ENCODE measurements at places on chromosomes 12 and 14.

DNA sequence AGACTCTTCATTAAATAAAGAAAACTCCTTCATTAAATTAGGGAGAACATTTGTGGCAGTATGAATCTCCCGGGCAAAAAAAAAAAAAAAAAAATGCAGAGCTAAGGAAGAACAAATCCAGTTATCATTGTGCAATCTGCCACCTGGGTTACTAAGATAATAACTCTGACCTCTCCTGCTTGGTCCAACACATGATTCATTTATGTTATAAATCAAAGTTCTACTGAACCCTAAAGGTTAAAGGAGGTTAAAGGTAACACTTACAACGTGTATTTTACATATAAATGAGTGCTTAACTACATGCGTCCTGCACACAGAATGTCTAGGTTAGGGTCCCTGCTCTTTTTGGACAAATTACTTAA lies 4.2 kb downstream of the TGFB3 start:
- DNase-seq = no peak

DNA sequence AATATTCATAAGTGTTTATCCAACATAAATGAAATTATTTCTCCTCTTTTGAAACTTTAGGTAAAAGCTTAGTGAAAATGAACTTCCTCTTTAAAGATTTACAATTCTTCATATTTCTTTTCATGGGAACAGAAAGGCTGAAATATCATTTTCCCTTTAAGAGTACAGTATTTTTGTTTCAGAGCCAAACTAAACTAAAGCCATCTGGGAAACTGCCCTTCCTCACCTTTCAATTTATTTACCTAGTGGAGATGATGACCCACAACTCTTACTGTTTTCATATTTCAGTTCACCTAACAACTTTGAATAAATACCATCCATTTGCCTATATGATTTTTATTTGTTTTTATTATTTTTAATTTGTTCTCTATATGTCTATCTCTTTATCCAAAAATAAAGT lies 105.4 kb downstream of the ALX1 start:
- no peak for DNase-seq

DNA sequence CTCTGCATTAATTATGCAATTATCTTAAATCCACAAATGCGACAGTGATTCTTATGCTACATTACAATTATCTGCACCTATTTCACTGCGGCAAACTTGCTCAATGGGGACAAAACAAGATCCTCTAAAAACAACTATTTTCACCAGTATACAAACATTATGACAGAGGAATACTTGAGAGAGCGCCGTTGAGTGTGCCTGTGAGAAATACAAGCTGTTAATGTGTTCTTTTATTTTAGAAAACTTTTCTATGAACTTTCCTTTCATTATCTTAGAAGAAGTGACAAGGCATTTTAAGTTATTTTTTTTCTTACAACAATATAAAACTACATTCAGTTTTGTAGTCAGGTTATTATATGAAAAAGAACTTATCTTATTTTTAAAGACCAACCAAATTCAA lies 1247.0 kb downstream of the FSCB start:
- DNase-seq = no peak

DNA sequence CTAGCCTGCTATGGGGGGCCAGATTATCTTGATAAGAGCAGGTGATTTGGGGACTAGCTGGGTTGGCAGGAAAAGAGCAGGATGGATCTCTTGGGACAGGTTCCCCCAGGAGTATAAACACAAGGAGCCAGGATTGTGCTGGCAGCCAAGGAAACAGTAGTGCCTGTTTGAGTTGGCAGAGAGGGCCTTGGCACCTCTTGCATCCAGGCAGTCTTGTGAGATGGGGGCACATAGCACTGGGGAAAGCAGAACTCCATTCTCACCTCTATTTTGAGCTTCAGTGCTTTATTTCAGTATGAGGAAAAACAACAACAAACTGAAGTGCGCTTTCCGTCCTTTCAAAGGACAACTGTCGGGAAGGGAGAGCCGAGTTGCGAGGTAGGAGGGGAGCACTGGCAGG lies 9.4 kb upstream of the UNC119B start:
- no peak for DNase-seq

GRCh38 chr12:122403115-122403770 lies 19.2 kb downstream of the CLIP1 start:
- DNase-seq = no peak

- DNase-seq = no peak
These were observed 28.2 kb downstream of the CACNA2D4 start for GRCh38 chr12:1890119-1890703.

- DNase-seq = no peak
These were observed 83.5 kb downstream of the MAP1LC3B2 start for GRCh38 chr12:116642683-116643082.
